ENCODE measurements at places on chromosomes 1 and 21.

GRCh38 chr1:7233237-7233540, 447.9 kb downstream of the CAMTA1 start:
- DNase-seq = no peak

- no peak for DNase-seq
These were observed 53.9 kb downstream of the LAMC1 start for GRCh38 chr1:183077097-183077496.

GRCh38 chr21:33937146-33937545, 21.5 kb upstream of the ATP5PO start:
- no peak for DNase-seq

DNA sequence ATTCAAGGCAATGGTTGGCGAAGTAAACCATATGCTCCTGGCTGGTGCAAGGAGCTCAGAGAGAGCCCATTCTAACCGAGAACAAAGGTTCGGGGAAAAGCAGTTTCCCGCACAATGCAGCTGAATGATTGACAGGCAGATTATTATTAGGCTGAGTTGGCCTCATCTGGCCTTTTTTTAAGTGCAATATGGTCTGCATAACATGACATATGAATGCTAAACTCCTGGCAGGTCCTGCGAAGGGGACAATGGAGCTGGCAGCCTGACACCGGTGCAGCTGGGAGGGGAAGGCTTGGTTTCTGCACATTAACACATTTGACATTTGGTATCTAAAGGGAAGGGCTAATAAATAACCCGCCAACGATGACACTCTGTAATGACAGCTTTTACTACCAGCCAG, 92.0 kb downstream of the MIS18A start:
- no peak for DNase-seq

GRCh38 chr21:36792505-36792967, 93.6 kb downstream of the SIM2 start:
- peak; percentile 5 for DNase-seq

DNA sequence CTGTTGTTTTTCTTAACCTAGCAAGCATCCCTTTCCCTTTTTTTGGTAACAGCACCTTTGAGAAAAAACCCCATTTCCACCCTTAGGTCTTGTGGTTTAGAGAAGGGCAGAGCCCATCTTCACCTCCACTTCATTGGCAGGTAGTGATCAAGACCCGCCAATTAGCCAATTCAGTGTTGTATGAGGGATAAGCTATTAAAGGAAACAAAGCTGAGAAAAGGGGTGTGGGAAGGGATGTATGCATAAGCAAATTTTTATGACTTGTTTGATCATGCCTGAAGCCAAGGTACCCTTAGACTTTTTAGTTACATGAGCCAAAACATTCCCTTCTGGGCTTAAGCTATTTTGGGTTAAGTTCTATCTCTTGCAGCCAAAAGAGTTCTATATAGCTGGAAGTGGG, 3.6 kb upstream of the ZNF697 start:
- DNase-seq = no peak

DNA sequence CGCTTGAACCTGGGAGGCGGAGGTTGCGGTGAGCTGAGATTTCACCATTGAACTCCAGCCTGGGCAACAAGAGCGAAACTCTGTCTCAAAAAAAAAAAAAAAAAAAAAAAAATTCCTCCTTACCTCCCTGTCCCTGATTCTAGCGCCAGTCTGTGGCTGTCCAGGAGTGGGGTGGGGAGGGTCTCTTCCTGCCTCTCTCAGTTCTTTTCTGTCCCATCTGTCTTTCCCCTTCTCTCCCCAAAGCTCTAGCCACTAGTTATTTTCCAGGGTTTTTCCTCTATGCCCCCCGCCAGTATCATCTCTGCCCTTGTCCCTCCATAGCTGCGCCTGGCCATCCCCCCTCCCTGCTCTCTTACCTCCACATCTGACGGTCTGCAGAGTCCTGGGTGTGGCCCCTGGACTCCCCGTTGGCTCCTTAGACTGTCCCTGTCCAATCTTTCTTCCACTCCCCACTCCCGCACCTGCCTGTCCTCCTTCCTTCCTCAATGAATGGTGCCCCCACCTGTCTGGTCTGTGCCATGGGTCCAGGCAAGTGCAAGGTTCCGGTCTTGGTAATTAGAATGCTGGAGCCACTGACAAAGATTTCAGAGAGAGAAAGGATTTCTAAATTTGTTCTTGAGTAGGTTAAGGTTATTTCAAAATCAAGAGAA, 1.6 kb upstream of the TMEM63A start:
- no peak for DNase-seq

- no peak for DNase-seq
These were observed 87.2 kb upstream of the RALGPS2 start for GRCh38 chr1:178637841-178638240.

DNA sequence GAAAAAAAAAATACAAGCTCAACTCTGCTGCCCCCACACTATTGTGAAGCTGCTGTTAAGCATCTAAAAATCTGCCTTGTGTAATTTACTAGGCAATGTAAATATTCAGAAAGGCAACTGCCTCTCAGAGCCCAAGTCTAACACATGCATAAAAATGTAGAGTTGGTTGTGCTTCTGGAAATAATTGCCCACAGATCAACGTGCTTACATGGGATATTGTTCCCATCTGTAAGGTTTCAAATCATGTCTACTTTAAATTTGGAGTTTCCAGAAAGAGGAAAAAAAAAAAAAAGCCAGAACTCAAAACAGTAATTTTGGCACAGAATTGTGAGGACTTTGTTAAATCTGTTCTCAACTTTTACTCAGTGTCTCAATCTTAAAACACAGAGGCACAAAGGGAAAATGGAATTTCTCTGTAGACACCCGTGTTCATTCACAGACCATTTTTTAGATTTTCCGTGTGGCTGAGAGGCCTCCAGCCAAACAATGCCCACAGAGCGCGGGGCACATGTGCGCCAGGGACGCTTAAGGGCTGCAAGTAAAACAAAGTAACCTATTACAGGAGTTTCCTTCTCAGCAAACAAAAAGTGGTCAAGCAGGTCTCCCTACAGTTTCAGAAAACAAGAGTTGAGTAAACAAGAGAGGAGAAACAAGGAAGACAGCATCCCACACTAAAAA, 115.5 kb downstream of the RERE start:
- peak; percentile 44 for DNase-seq

- DNase-seq = no peak
These were observed 3.1 kb downstream of the NUCKS1 start for GRCh38 chr1:205746757-205747412.

DNA sequence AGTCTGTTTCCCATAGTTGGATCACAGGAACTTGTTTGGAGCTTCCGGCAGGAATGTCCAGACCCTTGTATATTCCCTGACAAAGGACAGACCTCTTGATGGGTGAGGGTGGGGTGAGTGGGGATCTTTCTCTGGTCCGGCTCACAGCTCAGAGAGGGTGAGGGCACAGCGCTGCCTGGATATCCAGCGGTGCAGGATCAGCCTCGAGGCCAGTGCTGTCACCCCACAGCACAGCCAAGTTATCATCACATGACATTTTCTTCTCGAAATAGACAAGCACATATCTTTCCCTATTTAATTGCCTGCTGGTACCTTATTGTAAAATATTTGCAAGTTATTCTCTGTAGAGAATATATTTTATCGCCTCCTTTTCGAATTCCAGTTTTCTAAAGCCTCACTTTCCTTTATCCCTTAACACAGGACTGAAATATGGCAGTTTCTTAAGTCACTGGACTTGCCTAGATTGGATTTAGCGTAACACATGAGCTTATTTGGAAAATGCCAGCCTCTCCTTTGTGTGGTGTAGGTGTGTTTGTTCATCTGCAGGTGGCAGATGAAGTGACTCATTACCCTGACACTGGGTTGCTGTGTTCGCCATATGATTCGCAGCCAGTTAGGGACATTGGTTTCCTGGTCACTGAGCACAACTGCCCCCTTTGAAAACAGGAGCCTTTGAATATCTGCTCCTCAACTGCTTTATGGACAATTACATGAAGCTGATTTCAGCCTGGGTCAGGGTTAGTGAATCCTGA, 21.4 kb downstream of the CLIC6 start:
- no peak for DNase-seq

GRCh38 chr1:208654241-208654640, 410.1 kb upstream of the PLXNA2 start:
- DNase-seq = peak; percentile 6

DNA sequence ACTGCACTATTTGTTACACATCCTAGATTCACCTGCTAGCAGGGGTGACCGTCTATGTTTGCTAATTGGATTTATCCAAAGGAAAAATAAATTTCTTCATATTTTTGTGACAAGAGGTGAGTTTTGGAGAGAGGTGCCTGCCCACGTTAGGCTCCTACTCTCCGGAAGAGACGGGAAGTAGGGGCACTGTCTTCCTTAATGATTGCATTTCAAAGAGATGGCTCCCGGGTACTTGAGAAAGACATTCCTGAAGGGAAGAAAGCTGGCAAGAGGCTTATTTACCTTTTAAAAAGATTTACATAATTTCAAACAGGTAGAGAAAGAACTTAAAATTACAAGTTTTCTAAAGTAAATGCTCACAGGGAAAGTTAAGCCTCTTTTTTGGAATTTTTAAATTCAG, 18.7 kb upstream of the IL19 start:
- DNase-seq = no peak

- DNase-seq = no peak
These were observed 155.9 kb upstream of the L1TD1 start for GRCh38 chr1:62038594-62039284.

DNA sequence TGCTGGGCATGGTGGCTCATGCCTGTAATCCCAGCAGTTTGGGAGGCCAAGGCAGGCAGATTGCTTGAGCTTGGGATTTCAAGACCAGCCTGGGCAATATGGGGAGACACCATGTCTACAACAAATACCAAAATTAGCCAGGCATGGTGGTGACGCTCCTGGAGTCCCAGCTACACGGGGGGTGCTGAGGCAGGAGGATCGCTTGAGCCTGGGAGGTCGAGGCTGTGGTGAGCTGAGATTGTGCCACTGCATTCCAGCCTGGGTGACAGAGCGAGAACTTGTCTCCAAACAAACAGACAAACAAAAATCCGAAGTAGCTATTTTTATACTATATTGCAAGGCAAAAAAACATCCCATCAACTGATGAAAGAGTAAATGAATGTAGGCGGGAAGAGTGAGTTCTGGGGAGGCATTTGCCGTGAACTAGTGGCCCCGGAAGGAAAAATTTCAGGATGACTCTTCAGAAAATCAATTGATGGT, 40.6 kb downstream of the NCMAP start:
- no peak for DNase-seq

GRCh38 chr1:24874056-24874455, 56.0 kb downstream of the RUNX3 start:
- DNase-seq = no peak

DNA sequence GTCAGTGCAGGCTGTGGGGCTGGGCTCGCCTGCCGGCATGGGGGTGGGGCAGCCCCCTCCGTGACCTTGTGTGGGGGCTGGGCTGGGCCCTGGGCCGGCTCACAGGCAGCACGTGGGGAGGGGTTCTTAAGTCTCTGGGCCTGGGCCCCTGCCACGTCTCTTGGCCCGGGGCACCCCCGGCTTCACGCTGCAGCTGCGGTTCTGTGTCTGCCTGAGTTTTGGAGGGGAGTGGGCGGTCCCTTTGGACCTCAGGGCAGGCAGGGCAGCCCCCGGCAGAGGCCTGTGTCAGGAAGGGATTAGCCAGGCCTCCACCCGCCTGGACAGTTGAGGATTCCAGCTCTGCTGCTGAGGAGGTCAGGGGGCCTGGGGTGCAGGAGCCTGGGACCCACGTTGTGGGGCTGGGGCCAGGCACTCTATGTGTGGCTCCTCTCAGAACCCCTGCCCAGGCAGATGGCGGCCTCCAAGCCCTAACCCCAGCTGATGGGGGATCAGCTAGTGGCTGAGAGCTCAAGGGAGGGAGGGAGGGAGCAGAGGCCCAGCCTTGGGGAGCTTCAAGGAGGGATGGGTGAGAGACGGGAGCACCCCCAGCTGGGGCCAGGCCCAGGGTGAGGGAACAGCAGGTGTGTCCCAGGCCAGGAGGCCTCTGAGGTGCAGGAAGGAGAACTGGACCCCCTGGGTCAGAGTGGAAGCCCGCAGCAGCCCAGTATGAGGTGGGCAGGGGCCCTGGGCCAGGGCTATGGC, 1.8 kb upstream of the PLCH2 start:
- no peak for DNase-seq

GRCh38 chr1:24865168-24865567, 64.9 kb downstream of the RUNX3 start:
- DNase-seq = no peak

DNA sequence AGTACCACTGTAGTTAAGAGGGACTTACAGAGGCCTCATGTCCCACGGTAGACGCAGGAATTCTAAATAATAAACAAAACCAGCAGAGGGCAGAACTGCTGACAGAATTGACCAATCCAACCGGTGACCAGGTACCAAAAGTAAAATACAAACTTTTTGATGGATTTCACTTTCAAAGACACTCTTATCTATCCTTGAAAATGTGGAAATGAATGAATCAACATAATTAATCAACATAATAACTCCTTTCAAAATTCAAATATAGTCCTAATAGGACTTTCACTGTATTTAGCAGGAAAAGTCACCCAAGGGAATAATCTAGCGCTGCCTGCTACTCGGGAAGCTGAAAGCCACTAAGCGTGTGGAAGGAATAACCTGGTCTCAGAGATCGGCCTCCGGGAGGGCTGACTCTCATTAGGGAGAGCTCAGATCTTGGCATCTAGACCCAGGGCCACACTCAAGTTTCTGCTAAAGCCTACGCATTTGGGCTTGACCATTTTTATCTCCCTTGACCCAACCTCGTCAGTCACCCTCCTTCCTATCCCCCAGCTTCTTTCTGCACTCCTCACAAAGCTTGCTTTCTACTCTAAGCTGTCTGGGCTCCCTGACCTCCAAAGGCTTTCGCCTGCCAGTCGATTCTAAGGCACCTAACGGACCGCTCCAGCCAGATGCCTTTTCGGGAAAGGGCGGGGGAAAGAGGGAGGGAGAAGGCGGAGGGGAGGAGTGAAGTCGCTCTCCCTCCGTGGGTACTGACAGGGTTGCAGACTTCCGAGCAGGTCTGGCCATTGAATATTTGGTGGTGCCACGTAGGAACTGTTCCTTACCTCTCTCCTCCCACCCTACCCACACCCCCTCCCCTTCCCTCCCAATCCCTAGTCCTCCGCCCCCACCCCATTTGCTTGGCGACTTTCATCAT, 1.6 kb downstream of the COL11A1 start:
- DNase-seq = peak; percentile 28

- DNase-seq = no peak
These were observed 106.3 kb downstream of the GALNT2 start for GRCh38 chr1:230173187-230173975.

DNA sequence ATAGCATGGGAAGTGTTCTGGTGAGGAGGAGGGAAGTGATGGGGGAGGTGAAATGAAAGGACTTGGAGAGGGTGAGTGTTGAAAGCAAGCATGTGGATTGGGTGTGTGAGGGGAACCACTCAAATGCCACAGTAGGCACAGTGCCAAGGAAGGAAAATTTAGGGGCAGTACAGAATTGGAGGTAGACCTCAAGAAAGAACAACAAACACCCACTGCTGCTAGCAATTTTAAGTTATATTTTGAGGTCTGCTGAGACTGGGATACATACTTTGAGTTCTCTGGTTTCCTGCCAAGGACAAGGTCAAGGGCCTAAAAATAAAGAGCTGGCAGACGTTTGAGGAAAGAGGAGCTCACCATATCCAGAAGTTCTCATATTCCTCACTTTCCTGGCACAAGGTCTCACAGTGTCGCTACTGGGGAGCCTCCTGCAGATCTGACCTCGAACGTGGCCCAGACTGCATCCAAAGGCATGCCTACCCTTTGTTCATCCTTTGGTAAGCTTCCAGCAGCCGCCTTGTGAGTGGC, 104.0 kb downstream of the BRINP2 start:
- DNase-seq = no peak

GRCh38 chr1:87826681-87827251, 498.1 kb downstream of the LMO4 start:
- DNase-seq = peak; percentile 22

Measured in activated CD4-positive, alpha-beta T cell treated with anti-CD3 and anti-CD28 coated beads, Interleukin-10, Interleukin-2, amounts not matched to agents 100 ng/mL and 50 ng/mL, durations not matched to agents 16 hours and 8 hours (primary cell).